ENCODE measurements at places on chromosomes 2 and 18. TPM values are rescaled to one million over a fixed set of nuclear protein-coding genes. Genes with fewer than 3 reads are reported as not detected.

GRCh38 chr2:224909885-224910573, 132.2 kb downstream of the DOCK10 start:
- peak; percentile 79 for DNase-seq
- H3K4me3 ChIP-seq: peak overlapping the region; percentile 28
- H3K4me1 ChIP-seq: peaks cover 27% of the 10 kb centered on the region
- no peaks in the 10 kb centered on the region for H3K27me3 ChIP-seq
- peaks cover 4% of the 10 kb centered on the region for H3K36me3 ChIP-seq

GRCh38 chr2:64362562-64363026, 91.4 kb upstream of the LGALSL start:
- no peaks in the 10 kb centered on the region for H3K36me3 ChIP-seq
- no peak for DNase-seq
- H3K4me1 ChIP-seq: peaks cover 13% of the 10 kb centered on the region

The PLGLB2 gene
- total RNA-seq: 3.2 TPM

GRCh38 chr2:108938077-108938710, 50.8 kb downstream of the EDAR start:
- H3K27me3 ChIP-seq: peaks cover 43% of the 10 kb centered on the region
- H3K27ac ChIP-seq: no peak overlapping the region
- no peaks in the 10 kb centered on the region for H3K4me1 ChIP-seq

DNA sequence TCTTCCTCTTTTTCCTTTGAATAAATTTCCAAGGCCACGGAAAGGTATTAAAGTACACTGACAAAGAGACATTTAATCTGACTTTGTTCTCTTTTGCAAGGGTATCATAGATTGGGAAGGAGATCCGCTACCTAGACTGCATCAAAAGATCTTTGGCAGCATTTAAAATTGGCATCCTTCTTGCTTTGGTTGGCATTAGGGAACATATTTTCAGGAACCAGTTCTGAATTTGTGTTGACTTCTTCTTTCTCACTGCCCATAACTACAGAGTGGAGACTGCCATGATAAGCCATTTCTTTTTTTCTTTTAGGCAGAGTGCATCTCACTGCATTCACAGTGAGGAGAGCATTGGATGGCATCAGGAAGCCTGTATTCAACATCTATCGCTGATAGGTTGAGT, 83.4 kb downstream of the DOCK10 start:
- H3K4me1 ChIP-seq: peaks cover 18% of the 10 kb centered on the region
- peak; percentile 32 for DNase-seq
- no peaks in the 10 kb centered on the region for H3K36me3 ChIP-seq
- no peaks in the 10 kb centered on the region for H3K27me3 ChIP-seq
- H3K4me3 ChIP-seq: peak overlapping the region; percentile 17

The HOXD4 gene
- total RNA-seq: 1.2 TPM

The CXCR2 gene
- not detected for total RNA-seq

The BIRC6 gene
- total RNA-seq: 146 TPM

The ERMN gene
- 1.4 TPM for total RNA-seq

The TMEM247 gene
- not detected for total RNA-seq

DNA sequence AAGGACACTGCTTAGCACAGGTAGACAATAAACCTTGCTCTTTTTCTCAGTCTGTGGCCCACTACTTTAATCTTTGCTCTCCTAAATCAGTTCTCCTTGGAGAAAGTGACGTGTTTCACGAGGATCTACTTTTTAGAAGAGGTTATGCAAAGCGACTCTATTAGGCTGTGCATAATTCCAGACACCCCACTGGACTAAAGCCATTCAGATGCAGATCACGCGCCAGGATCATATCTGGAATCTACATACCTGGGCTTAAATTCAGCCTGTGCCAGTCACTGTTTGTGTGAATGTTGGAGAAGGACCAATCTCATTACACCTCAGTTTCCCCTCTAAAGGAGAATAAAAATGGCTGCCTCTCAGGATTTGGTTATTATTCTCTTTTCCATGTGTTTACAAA, 413.0 kb upstream of the MYT1L start:
- H3K27ac ChIP-seq: no peak overlapping the region
- no peaks in the 10 kb centered on the region for H3K27me3 ChIP-seq
- H3K36me3 ChIP-seq: no peaks in the 10 kb centered on the region
- H3K4me3 ChIP-seq: no peak overlapping the region
- DNase-seq: no peak
- H3K4me1 ChIP-seq: no peaks in the 10 kb centered on the region

DNA sequence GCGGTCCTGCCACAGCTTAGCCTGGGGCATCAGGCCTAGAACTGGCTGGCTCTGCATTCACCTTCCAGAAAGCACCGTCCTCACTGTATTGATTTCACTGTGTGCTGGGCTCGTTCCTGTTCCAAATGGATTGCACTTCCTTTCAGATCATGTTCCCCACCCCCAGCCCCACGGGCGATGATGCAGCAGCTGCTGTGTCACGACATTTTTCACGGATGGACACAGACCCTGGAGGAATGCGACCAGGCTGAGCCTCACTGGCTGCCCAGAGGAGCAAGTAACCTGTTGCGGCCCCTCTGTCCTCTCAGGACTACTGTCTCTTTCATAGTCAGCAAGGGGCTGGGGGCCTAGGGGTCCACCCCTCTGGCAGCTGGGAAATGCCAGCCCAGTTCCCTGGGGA, 50.3 kb downstream of the CAPN13 start:
- no peak for DNase-seq
- no peak overlapping the region for H3K4me3 ChIP-seq
- no peak overlapping the region for H3K27ac ChIP-seq
- no peaks in the 10 kb centered on the region for H3K36me3 ChIP-seq
- no peaks in the 10 kb centered on the region for H3K4me1 ChIP-seq

DNA sequence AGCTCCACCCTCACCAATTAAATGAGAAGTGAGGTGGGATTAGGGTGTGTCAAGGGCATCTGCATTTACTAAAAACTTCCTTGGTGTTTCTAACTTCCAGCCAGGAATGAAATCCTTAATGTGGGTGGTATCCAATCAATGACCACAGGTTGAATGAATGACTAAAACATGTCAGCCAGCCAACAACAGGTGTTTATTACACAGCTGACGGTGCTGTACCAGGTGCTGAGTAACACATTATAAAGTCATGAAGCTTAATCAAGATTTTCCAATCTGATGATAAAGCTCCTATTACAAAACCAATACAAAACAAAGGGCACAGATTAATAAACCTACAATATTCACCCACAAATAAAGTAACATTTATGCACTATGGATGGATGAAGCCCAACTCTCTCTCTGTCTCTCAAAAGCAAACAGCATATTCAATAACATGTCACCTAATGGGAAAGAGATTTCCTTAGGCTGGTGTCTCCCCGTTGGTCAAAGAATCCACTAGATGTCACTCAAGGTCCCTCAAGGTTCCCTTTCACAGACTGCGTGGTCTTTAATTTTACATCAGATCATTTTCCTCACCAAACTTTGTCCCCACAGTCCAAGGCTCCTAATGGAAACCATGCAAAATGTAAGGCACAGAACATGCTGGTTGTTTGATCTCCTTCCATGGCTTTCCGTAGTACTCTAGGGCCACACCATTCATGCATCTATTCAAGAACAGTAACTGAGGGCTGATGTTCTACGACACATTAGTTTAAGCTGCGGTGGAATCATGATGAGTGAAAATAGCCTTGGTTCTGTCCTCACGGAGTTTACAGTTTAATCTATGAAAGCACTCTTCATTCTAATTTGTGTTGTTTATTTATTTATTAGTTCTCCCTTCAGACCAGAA, 6.4 kb upstream of the PTPN4 start:
- no peaks in the 10 kb centered on the region for H3K27me3 ChIP-seq
- no peak overlapping the region for H3K4me3 ChIP-seq
- H3K4me1 ChIP-seq: peaks cover 25% of the 10 kb centered on the region

DNA sequence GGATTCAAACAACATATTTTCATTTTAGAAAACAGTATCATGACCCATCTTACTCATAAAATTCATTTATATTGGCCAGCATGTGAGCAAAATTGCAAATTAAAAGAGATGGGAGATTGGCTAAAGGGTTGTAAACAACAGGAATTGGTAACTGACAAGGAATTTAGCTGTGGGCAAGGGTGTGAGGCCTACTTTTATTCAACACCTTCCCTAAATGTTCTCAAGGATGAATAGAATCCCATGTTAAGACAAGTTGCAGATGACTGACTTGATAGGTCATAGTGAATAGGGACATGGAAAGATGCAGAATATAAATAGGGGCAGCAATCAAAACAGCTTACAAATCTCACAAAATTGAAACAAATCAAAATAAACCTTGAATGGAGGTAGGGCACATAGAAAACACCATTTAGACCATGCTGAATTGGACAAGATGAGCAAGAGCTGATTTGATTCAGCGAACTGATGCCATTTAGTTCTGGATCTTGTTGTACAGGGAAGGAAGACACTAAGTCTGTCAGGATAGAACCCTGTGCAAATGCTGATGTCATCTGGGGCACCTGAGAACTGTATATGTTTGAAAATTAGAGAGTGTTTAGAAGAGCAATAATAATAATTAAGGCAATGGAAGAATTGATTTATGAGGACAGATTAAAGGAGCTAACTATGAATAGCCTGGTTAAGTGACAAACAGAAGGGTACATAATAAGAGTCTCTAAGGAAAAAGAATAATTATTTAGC, 509.7 kb downstream of the ZEB2 start:
- peaks cover 11% of the 10 kb centered on the region for H3K4me1 ChIP-seq
- H3K36me3 ChIP-seq: no peaks in the 10 kb centered on the region
- H3K4me3 ChIP-seq: no peak overlapping the region

- no peak overlapping the region for H3K4me3 ChIP-seq
- no peak overlapping the region for H3K27ac ChIP-seq
- peaks cover 5% of the 10 kb centered on the region for H3K4me1 ChIP-seq
- no peak for DNase-seq
- no peaks in the 10 kb centered on the region for H3K36me3 ChIP-seq
- H3K27me3 ChIP-seq: peaks cover 36% of the 10 kb centered on the region
These were observed 51.2 kb upstream of the DAPL1 start for GRCh38 chr2:158743879-158744278.

GRCh38 chr18:47577520-47577919, 326.1 kb upstream of the SKOR2 start:
- no peak overlapping the region for H3K4me3 ChIP-seq
- DNase-seq: no peak
- H3K27ac ChIP-seq: no peak overlapping the region
- H3K27me3 ChIP-seq: no peaks in the 10 kb centered on the region

The HOXD3 gene
- total RNA-seq: 2.1 TPM

The SPP2 gene
- not detected for total RNA-seq

DNA sequence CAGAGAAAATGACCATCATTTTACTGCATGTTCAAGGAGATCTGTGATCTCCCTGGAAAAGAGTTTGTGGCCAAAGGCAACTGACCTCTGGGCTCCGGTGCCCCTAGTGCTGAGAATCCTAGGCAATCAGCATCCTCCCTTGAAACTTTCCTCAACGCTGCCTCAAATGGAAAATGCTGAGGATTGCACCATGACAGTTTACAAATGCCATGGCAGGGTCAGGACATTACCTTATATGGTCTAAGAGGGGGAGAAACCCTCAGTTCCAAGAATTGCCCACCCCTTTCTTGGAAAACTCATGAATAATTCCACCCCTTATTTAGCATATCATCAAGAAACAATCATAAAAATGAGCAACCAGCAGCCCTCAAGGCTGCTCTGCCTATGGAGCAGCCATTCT, 48.3 kb downstream of the ALPK2 start:
- no peaks in the 10 kb centered on the region for H3K27me3 ChIP-seq
- H3K27ac ChIP-seq: peak overlapping the region; percentile 97
- peaks cover under 1% of the 10 kb centered on the region for H3K36me3 ChIP-seq
- H3K4me1 ChIP-seq: peaks cover 58% of the 10 kb centered on the region

The OSBPL6 gene
- total RNA-seq: 5.4 TPM

- no peaks in the 10 kb centered on the region for H3K27me3 ChIP-seq
- peaks cover 38% of the 10 kb centered on the region for H3K4me1 ChIP-seq
- peaks cover 61% of the 10 kb centered on the region for H3K36me3 ChIP-seq
- peak; percentile 98 for DNase-seq
- H3K27ac ChIP-seq: peak overlapping the region; percentile 89
- H3K4me3 ChIP-seq: peak overlapping the region; percentile 8
These were observed 69.3 kb upstream of the MCFD2 start for GRCh38 chr2:46984642-46985476.

DNA sequence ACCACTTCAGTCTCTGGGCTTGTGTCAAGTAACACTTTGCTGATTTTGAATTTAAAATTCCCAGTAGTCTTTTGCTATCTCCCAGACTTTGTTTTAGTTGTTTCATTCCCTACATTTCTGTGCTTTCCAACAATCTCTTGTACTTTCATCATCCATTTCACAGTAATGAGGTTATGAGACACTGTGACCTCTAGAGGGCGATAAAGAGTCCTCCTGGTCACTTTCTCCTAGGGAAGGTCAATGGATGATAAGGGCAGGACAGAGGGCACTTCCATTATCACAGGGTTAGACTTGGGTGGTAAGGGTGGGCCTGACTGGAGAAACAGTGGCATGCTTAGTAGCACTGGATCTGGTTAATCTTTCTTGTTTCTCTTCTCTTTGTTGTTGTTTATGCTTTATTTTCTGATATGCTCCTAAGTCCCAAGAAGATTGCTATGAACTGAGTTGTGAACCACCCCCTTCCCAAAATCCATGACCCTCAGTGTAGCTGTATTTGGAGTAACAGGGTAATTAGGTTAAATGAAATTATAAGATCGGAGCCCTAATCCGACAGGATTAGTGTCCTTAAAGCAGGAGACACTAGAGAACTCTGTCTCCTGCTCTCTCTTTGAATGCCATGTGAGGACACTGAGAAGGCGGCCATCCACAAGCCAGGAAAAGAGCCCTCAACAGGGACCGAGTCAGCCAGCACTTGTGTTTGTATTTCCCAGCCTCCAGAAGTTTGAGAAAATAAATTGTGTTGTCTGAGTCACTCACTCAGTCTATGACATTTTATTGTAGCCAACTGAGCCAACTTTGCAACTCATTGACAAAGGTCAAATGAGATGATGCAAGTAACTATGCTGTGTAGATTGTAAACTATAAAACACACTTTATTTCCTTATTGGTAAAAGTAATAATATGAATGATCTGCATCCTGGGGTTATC, 779.2 kb downstream of the CNTNAP5 start:
- no peak overlapping the region for H3K27ac ChIP-seq
- no peaks in the 10 kb centered on the region for H3K4me1 ChIP-seq
- H3K36me3 ChIP-seq: no peaks in the 10 kb centered on the region

The DLX2 gene
- 0.59 TPM for total RNA-seq

GRCh38 chr2:48617618-48618017, at the start of gene GTF2A1L:
Gene GTF2A1L (plus strand): TSS chr2:48617856. CDS start chr2:48617875, 19 bp downstream.
- no peaks in the 10 kb centered on the region for H3K4me1 ChIP-seq
- no peak within 1 kb of the TSS for H3K4me3 ChIP-seq
- H3K27ac ChIP-seq: no peak within 1 kb of the TSS
- DNase-seq: no peak

- H3K27me3 ChIP-seq: no peaks in the 10 kb centered on the region
- no peaks in the 10 kb centered on the region for H3K36me3 ChIP-seq
- peaks cover 10% of the 10 kb centered on the region for H3K4me1 ChIP-seq
- no peak overlapping the region for H3K4me3 ChIP-seq
- H3K27ac ChIP-seq: no peak overlapping the region
These were observed 151.7 kb upstream of the KLF7 start for GRCh38 chr2:207317378-207317984.

All from osteoblast (primary cell).